Activated CD8-positive, alpha-beta T cell treated with anti-CD3 and anti-CD28 coated beads for 36 hours (primary cell): ENCODE measurements at places on chromosomes 3 and 15. TPM values are rescaled to one million over a fixed set of nuclear protein-coding genes. Genes with fewer than 3 reads are reported as not detected.
A peak's percentile ranks its signal among the peaks of the same experiment; 100 is the strongest.

DNA sequence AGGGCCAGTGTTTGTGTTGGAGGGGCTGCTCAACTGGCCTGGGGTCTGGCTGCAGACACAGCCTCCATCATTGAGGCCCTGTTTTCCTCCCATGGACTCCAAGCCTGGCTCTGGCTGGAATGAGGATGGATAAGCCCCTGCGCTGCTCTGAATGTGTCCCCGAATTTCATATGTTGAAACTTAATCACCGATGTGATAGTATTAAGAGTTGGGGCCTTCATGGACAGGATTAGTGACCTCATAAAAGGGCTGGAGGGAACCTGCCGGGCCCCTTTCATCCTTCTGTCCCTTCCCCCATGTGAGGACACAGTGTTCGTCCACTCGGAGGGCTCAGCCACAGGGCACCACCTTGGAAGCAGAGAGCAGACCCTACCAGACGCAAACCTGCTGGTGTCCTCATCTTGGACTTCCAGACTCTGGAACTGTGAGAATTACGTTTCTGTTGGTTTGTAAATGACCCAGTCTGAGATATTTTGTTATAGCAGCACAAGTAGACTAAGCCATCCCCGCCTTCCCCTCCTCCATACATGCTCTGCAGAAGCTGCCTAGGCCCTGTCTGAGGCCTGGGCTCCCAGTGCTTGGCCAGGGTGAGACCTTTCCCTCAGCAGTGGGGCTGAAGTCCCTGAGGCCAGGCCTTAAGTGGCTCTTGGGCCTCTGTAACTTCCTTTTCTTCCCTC lies 3.8 kb upstream of the LCTL start:
- peaks cover 6% of the 10 kb centered on the region for H3K4me1 ChIP-seq
- no peaks in the 10 kb centered on the region for H3K36me3 ChIP-seq
- H3K27ac ChIP-seq: no peak overlapping the region
- no peak for DNase-seq
- H3K4me3 ChIP-seq: no peak overlapping the region
- no peaks in the 10 kb centered on the region for H3K27me3 ChIP-seq

DNA sequence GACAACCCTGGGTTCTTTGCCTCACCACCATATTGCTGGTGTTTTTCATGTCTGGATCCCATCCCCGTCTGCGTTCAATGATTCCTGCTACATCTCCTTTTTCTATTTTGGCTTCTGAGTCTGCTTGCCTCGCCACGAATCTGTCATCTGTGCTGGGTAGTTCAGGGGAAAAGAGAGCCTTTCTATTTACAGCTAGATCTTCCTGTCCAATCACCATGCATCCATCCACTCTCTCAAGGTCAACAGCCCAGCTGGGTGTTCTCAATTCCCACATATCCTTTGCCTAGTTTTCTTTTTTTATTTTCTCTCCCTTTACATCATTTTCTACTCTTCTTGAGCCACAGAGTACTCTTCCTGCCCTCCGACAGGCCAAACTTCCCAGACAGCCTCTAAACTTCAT lies 104.8 kb upstream of the RAD18 start:
- H3K36me3 ChIP-seq: no peaks in the 10 kb centered on the region
- no peak overlapping the region for H3K27ac ChIP-seq
- H3K27me3 ChIP-seq: no peaks in the 10 kb centered on the region
- no peak for DNase-seq

- no peak overlapping the region for H3K4me3 ChIP-seq
- H3K27me3 ChIP-seq: no peaks in the 10 kb centered on the region
- DNase-seq: no peak
- no peak overlapping the region for H3K27ac ChIP-seq
- H3K36me3 ChIP-seq: no peaks in the 10 kb centered on the region
Measured at GRCh38 chr3:173785004-173785403, 387.5 kb downstream of the NLGN1 start.

DNA sequence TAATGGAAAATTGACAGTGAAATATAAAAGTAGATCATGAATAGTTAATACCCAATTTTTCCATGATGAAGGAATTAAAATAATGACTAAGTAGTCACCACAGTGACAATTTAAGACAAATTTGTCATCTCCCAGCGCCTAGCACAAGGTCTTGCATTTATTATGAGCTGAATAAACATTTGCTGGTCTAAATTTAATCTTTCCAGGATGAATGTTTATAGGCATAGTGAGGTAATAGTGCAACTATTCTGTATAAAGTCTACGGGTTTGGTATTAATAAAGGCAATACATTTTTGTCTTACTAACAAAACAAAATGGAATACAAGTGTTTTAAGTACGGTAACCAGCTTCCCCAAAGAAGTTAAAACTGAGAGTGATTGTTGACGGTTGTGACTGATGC lies 209.3 kb downstream of the CD47 start:
- H3K4me1 ChIP-seq: peaks cover 4% of the 10 kb centered on the region
- DNase-seq: no peak
- H3K27ac ChIP-seq: no peak overlapping the region

GRCh38 chr3:81876826-81877225 lies 115.4 kb upstream of the GBE1 start:
- H3K4me3 ChIP-seq: no peak overlapping the region
- H3K27ac ChIP-seq: no peak overlapping the region
- DNase-seq: no peak
- H3K4me1 ChIP-seq: no peaks in the 10 kb centered on the region

DNA sequence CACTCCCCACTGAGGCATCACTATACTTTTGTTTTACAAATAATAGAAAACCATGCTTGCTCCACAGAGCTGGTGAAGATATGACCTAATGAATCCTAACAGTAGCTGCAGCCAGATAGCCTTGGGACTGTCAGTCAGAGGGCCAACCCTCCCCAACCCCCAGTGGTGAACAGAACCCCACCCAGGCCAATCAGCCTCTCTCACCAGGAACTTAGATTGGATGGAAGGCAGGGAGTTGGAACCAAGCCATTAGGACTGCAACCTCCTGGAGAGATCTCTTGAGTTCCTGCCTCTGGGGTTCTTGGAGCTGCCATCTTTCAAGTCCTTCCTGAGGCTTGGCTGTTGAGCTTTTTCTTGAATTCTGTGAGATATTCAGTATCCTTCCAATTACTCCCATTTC lies 3.0 kb upstream of the MRPS22 start:
- no peak overlapping the region for H3K4me3 ChIP-seq
- H3K27me3 ChIP-seq: peaks cover 11% of the 10 kb centered on the region

GRCh38 chr3:124671106-124671505 lies 59.1 kb upstream of the UMPS start:
- peaks cover 11% of the 10 kb centered on the region for H3K4me1 ChIP-seq
- no peak overlapping the region for H3K4me3 ChIP-seq
- H3K27me3 ChIP-seq: no peaks in the 10 kb centered on the region
- peaks cover 9% of the 10 kb centered on the region for H3K36me3 ChIP-seq

GRCh38 chr15:41933771-41934170 lies 38.6 kb downstream of the EHD4 start:
- H3K27ac ChIP-seq: peak overlapping the region; percentile 97
- no peak overlapping the region for H3K4me3 ChIP-seq
- H3K4me1 ChIP-seq: peaks cover 65% of the 10 kb centered on the region
- DNase-seq: no peak
- H3K27me3 ChIP-seq: no peaks in the 10 kb centered on the region

GRCh38 chr3:61979638-61980037 lies 393.7 kb downstream of the FEZF2 start:
- H3K27me3 ChIP-seq: no peaks in the 10 kb centered on the region
- H3K36me3 ChIP-seq: no peaks in the 10 kb centered on the region
- no peaks in the 10 kb centered on the region for H3K4me1 ChIP-seq
- H3K4me3 ChIP-seq: no peak overlapping the region
- DNase-seq: no peak
- H3K27ac ChIP-seq: no peak overlapping the region

DNA sequence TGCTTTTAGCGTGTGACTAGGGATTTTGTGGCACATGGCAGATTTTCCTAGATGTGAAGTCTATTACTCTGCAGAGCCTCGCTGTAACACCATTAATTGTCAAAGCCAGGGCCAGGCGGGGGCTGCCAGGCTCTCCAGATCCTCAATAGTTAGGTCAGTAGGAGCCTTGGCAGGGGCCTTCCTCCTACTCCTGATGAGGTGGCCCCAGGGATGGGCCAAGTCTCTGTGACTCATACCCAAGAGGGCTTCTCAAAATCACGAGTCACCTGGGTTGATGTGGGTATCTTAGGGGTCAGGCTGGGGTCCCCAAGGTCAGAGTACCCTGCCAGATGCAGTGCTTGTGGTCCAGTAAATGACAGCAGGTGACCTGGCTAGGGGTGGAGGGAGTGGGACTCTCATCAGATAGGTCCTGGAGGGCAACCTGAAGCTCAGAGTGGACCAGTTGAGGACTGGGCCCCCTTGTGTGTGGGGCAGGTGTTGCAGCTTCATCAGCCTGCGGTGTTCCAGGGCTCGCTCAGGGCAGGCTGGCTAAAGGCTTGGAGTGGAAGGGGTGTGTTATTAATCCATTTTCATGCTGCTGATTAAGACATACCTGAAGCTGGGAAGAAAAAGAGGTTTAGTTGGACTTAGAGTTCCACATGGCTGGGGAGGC lies 88.5 kb upstream of the MYZAP start:
- H3K27ac ChIP-seq: no peak overlapping the region
- H3K27me3 ChIP-seq: peaks cover 5% of the 10 kb centered on the region
- DNase-seq: peak; percentile 13
- H3K36me3 ChIP-seq: no peaks in the 10 kb centered on the region
- H3K4me3 ChIP-seq: no peak overlapping the region
- no peaks in the 10 kb centered on the region for H3K4me1 ChIP-seq

- H3K27me3 ChIP-seq: no peaks in the 10 kb centered on the region
- no peak overlapping the region for H3K27ac ChIP-seq
- H3K4me1 ChIP-seq: no peaks in the 10 kb centered on the region
Measured at GRCh38 chr3:72496051-72496670, 352.1 kb downstream of the SHQ1 start.

- no peak overlapping the region for H3K27ac ChIP-seq
- H3K27me3 ChIP-seq: peaks cover 33% of the 10 kb centered on the region
- no peaks in the 10 kb centered on the region for H3K4me1 ChIP-seq
- H3K36me3 ChIP-seq: no peaks in the 10 kb centered on the region
Measured at GRCh38 chr15:69973102-69973714, 124.5 kb downstream of the TLE3 start.

DNA sequence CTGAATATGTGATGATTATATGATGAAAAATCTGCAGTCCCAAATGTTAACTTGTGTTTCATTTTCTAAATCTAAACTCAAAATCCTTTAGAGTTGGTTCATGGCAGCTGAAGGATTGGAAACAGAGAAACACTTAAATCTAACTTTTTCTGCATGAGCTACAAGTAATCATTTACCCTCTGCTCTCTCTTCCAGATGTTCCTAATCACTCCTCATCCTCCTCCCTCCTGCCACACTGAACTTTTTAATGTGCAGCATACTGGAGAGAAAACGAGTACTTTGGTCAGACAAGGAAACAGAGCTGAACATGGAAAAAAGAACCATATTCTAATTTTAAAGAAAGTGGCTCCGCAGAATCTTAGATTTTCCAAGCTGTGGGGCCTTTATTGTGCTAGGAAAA lies 321.2 kb upstream of the COL8A1 start:
- no peak overlapping the region for H3K27ac ChIP-seq
- H3K27me3 ChIP-seq: no peaks in the 10 kb centered on the region
- no peaks in the 10 kb centered on the region for H3K36me3 ChIP-seq
- no peak for DNase-seq
- H3K4me3 ChIP-seq: no peak overlapping the region

GRCh38 chr3:52436500-52437149 lies 8.3 kb downstream of the SEMA3G start:
- DNase-seq: no peak
- H3K4me3 ChIP-seq: no peak overlapping the region
- no peaks in the 10 kb centered on the region for H3K36me3 ChIP-seq
- H3K4me1 ChIP-seq: no peaks in the 10 kb centered on the region

GRCh38 chr3:172101107-172101506 lies 61.7 kb downstream of the FNDC3B start:
- no peak overlapping the region for H3K27ac ChIP-seq
- H3K27me3 ChIP-seq: peaks cover 1% of the 10 kb centered on the region
- H3K36me3 ChIP-seq: no peaks in the 10 kb centered on the region
- no peak for DNase-seq
- H3K4me1 ChIP-seq: peaks cover 63% of the 10 kb centered on the region

- peak overlapping the region; percentile 23 for H3K27ac ChIP-seq
- no peak overlapping the region for H3K4me3 ChIP-seq
- H3K36me3 ChIP-seq: no peaks in the 10 kb centered on the region
- H3K4me1 ChIP-seq: peaks cover 39% of the 10 kb centered on the region
Measured at GRCh38 chr3:59772416-59773408, 722.9 kb upstream of the CFAP20DC start.

DNA sequence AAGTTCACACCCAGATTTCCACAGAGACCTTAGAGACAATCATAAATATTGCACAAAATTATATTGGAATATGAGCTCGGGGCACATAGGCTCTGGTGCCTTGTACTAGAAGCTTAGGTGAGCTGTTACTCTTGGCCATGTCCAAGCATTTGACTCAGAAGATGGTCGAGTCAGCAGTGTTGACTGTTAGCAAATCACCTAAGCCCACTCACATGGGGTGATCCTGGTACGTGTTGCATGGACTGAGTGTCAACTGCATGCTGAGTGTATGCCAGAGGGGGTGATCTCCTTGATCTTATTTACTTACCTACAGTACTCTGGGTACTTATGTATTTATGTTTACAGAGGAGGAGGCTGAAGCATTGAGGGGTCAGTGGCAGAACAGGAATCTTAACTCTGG lies 14.0 kb downstream of the SMAD3 start:
- no peaks in the 10 kb centered on the region for H3K27me3 ChIP-seq
- no peak overlapping the region for H3K4me3 ChIP-seq
- peaks cover 22% of the 10 kb centered on the region for H3K36me3 ChIP-seq
- peaks cover 69% of the 10 kb centered on the region for H3K4me1 ChIP-seq

GRCh38 chr15:29686445-29687203 lies 135.6 kb downstream of the TJP1 start:
- H3K36me3 ChIP-seq: no peaks in the 10 kb centered on the region
- H3K4me3 ChIP-seq: no peak overlapping the region
- no peaks in the 10 kb centered on the region for H3K4me1 ChIP-seq
- H3K27me3 ChIP-seq: no peaks in the 10 kb centered on the region
- H3K27ac ChIP-seq: no peak overlapping the region
- DNase-seq: no peak

RBP2 gene
- total RNA-seq: not detected

CYP19A1 gene
- total RNA-seq: not detected

GOLGA6D gene
- total RNA-seq: not detected

VIPR1 gene
- total RNA-seq: 9.0 TPM
